SJSA1 (cell line): ENCODE measurements at places on chromosomes 11 and 22. TPM values are rescaled to one million over a fixed set of nuclear protein-coding genes. Genes with fewer than 3 reads are reported as not detected.

DNA sequence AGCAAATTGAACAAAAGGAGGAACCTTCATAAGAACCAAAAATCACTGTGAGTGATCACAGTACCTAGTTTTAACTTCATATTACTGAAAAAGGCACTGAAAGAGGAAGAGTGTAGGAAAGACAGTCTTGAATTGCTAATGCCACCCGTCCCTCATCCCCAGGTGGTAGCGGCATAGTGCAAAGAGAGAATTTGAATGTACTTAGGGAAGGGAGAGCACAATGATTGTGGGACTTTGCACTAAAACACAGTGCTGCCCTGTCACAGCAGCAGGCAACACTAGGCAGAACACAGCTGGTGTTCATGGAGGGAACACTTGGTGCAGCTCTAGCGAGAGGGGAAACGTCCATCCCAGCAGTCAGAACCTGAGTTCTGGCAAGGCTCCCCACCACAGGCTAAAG lies 716.3 kb upstream of the ANO5 start:
- DNase-seq = no peak

DNA sequence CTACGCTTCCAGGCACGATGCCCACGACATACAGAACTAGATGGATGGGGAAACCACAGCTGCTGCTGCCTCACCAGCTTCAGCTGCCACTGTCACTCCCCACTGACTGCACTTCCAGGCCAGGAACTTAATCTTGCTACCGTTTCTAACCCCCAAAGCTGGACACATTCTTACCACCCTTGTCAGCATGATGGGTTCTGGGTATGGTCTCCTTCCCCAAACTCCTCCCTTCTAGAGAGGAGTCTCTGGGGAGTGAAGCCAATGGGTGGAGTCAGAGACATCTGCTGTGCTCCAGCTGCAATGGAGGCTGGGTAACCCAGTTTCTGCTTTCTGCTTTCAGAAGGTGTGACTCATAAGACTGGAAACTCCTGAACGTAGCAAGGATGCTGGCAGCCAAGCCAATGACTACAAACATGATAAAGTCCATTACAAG lies 87.0 kb upstream of the THY1 start:
- no peak for DNase-seq

- no peak for DNase-seq
These were observed 24.7 kb downstream of the TBCEL start for GRCh38 chr11:121048464-121049233.

Gene APOA5
- not detected in 2 replicates for total RNA-seq

DNA sequence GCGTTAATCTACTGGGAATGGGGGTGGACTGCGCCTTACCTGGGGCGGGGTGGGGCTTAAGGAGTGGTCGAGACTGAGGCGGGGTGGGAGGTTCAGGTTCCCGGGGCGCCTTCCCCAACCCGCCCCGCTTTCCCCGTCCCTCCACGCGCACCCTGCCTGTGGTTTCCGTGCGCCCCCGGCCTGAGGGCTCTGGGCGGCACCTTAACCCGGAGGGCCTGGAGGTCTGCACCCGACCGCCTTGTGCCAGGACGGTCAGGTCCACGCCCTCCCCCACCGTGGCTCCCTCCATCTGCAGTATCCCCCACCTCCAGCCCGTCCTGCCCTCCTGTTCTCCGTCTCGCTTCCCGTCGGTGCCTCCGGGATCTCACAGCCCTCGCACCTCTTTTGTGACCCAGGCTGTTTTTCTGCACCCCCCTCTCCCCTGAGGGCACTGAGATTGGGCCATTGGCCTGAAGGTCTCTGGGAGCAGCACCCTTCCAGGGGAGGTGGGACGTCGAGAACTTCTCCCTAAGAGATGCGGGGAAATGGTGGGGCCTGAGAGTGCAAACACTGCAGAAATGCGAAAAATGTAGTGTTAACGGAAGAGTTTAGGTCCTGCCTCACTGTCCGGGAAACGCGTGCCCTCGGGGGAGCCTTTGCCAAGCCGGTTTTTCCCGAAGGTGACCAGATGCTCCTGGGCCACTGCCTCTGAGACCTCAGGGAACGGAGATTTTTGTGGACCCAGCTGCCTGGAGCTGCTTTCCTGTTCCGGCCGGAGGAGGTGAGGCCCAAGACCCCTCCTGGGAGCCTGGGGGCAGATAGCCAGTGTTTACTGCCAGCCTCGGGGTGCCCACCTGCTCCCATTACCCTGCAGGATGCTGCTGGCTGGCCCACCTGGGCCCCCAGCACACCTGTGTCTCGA lies 1.2 kb upstream of the ASCL2 start:
- peak; percentile 46 for DNase-seq

DNA sequence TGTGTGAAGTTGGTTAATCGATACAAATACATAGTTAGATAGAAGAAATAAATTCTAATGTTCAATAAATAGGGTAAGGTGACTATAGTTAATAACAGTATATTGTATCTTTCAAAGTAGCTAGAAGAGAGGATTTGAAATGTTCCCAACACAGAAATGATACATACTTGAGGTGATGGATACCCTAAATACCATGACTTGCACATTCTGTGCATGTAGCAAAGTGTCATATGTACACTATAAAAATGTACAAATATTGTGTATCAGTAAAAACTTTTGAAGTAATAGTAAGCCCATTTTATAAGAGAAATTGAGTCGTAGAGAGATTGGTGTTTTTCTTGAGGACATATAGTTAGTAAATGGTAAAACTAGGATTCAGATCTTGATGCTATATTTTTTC lies 56.4 kb upstream of the PGR start:
- DNase-seq = no peak

Gene USP47
- 64.9 and 67.6 TPM in 2 replicates for total RNA-seq

Gene CRYBB2
- total RNA-seq = 0.21 TPM in 1 of 2 replicates, not detected in the other

DNA sequence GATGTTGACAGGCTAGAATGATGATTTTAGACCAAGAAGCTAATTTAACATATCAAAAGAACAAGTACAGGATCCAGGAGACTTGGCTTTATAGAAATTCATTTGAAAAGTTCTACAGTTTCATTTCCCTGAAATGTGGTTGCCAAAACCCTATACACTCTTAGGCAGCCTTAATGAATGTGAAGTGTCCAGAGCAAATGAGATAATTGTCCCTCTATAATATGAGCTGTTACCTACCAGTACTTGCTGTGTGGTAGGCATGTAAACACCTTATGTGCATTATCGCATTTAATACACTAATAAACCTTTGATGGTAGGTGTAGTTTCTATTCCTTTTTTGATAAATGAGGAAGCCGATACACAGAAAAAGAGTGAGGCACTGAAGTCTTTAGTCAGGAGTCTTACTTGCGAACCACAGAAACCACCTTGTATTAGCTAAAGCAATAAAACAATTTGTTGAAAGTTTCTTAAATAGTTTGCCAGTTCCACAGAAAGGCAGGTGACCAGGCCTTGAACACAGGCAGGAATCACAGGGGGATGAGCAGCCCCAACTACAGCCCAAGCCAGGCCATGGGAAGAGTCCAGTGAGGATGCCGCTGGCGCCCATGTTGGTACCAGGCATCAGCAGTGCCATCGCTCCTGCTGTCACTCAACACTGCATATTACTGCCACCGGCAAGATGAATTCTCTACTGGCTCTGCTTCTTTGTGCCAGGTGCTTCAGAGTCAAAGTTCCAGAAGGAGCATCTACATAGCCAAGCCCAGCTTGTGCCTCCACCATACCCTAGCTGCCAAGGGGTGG lies 81.7 kb downstream of the SWAP70 start:
- DNase-seq = no peak

Gene GNG3
- not detected in 2 replicates for total RNA-seq

- no peak for DNase-seq
These were observed 25.7 kb upstream of the TUB start for GRCh38 chr11:8055091-8055835.

Gene CATSPERZ
- total RNA-seq = not detected in 2 replicates

GRCh38 chr11:94885133-94885532 lies 88.2 kb downstream of the CWC15 start:
- DNase-seq = no peak

DNA sequence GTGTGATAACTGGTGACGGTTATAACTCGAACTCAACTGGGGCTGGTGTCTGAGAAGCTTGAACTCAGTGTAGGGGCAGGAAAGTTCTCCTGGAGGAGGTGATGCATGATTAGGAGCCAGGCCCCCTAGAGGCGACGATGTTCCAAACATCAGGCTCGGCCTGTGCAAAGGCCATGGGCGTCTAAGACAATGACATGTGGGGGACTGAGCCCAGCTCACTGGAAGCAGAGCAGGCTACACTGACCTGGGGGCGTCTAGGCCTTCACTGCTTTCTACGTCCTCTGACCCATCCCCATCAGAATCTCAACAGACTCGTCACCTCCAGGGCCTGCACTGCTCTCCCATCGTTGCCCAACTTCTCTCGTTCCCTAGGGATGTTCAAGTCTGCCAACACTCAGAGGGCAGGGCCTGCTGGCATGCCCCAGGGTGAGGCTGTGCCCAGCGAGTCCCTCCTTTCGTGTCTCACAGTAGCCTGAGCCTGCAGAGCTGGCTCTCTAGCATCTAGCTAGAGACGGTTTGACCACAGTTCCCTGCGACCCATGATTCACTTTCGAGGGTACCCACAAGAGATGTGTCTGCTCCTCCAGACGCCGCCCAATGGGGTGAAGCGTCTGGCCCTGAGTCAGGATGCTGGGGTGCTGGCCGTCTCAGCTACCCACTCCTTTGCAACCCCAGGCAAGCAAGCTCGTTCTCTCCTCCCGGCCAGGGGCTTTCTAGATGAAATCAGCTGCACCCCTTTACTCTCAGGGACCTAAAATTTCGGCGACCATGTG lies 1.1 kb upstream of the ATG16L2 start:
- DNase-seq = peak; percentile 40

Gene SHISAL1
- total RNA-seq = 1.5 and 2.4 TPM in 2 replicates
